Esophagus squamous epithelium (tissue), 5 donors: ENCODE measurements at places on chromosomes 3 and 15. TPM values are rescaled to one million over a fixed set of nuclear protein-coding genes. Genes with fewer than 3 reads are reported as not detected.

HRG gene
- not detected for total RNA-seq

MUC20 gene
- 23.8 TPM for total RNA-seq

TMIE gene
- 0.18 TPM for total RNA-seq

CLCN2 gene
- total RNA-seq, result 4.2 TPM

RASGRP1 gene
- 10.1 TPM for total RNA-seq

RLBP1 gene
- total RNA-seq, result not detected

ATRIP gene
- total RNA-seq, result 8.9 TPM

CAPN7 gene
- total RNA-seq, result 25.8 TPM

EXD1 gene
- not detected for total RNA-seq
